ENCODE measurements at places on chromosomes 5 and 9.

GRCh38 chr9:117414220-117414905 lies 494 bp downstream of the ASTN2 start:
- DNase-seq, result peak; percentile 48

DNA sequence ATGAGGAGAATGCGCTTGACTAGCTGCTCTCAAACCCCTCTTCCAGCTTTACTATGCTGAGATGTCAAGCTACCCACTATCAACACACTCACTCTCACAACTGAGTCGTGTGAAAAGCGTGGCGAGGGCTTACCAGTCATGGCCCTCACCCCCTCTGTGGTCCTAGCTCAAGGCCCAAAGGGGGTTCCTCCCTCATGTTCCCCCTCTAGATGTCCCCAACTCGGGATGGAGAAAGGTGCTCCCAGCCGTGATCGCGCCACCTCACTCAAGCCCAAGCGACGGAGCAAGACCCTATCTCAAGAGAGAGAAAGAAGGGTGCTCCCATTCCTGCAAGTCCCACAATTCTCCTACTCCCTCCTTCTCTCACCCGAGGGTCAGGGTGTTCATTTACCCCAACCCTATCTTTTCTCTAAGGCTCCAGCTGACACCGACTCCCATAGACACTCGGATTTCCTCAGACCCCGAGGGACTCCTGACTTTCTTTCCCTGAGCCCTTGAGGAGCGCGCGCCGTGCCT lies 559 bp downstream of the SLC38A9 start:
- no peak for DNase-seq

DNA sequence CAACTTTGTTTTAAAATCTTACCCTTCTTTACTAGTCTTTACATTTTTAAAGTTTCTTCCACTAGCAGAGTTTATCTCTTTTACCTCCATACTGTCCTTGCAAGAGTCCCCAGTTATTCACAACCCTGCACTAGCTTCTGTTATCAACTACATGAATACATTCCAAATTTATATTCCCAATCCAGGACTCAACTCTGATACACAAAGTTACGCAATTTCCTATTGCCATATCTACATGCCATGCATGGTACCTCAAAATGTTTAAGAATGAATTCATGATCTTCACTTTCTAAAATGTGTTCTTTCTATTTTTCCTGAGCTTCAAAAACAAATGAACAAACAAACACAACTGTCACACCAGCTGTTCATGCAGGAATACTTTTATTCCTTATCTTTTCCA lies 668.7 kb downstream of the CDH18 start:
- DNase-seq, result no peak

DNA sequence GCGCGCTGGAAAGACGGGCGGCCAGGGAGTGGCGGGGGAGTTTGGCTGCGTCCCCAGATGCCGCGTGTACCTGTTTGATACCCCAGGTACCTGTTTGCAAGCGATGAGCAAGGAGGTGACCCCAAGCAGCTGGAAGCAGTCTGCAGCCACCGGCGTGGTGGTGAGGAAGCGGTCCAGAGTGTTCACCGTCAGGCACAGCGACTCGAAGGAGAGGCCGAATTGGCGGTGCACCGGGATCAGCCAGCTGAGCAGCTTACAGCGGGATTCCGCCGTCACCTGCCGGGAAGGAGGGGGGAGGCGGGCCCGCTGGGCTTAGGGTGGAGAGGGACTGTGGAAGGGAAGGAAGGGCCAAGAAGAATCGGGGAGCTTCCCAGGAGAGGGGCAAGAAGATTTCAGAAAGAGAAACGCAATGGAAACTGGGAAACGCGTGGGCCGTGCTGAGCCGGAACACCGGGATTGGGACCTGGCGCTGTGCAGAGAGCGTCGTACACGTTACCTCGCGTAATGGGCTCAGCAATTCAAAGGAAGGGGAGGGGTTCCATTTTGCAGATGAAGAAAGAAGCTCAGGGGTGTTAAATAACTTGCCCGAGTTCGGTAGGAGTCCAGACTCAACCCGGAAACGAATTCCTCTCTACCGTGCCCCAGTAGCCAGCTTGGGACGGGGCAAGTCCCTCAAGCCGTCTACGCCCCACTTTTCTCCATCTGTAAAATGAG lies 980 bp downstream of the CCNO start:
- peak; percentile 69 for DNase-seq

- DNase-seq, result no peak
Measured at GRCh38 chr5:179788193-179788854, 5.5 kb upstream of the LTC4S start.

GRCh38 chr9:126471084-126471624 lies 142.6 kb upstream of the LMX1B start:
- no peak for DNase-seq

GRCh38 chr5:145510324-145510723 lies 324.8 kb downstream of the PRELID2 start:
- DNase-seq, result no peak

DNA sequence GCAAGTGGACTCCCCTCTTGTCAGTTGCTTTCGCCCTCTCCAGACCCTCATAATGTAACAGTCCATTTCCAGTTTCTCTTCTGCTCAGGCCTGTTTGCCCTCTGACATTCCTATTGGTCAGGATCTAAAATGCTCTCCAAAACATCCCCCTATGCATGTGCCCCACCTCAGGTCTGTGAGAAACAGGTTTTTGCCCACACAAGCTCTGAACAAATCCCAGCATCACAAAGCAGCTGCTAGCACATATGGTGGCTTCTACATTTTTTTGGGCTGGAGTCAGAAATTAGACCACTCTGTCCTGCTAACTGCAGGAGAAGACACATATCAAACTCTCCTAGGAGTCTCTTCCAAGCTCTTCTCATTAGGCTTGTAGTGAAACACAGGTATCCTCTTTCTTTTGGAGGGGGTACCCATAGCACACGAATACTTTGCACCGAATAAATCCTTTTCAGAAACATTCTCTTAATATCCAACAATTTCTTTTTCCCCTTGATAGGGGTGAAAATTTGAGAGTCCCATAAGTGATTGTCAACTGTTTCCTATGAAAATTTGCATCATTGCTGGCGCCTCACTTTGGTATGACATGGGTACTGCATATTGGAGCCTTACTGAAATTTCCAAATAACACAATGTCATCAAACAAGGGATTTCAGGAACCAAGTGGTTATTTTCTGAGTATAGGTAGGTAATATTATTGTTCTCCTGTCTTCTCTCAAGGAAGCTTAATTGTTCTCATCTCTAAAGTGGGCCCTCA lies 19.3 kb upstream of the HSPA9 start:
- no peak for DNase-seq

DNA sequence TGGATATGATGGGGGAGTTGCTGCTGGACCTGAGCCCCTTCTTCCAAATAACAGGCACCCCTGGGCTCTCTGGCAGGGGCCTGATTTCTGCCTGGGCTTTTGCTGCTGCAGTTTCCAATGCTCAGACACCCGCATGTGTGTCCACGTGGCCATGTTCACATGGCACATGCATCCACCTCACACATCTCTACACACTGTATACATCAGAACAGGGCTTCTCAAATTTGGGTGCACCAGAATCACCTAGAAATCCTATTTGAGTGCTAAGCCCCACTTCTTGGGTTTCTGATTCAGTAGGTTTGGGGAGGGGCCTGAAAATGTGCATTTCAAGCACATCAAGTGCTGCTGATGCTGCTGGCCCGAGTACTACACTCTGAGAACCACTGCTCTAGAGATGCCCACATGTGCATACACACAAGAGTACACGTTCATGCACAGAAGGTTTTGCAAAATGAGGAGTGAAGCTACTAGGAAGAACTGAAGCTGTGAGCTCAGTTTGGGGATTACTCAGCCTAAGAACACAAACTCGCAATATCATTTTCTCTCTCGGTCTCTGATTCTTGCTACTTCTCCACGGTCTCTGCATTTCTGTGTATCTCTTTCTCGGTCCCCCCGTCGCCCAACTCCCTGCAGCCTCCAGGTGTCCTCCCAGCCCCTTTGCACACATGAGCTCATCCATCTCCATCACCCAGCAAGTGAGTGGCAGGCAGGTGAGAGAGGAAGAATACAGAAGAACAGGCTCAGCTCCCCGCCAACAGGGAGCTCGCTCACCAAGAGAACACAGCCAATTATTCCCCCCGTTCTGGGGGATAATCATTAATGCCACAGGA lies 97.0 kb downstream of the PCDH1 start:
- DNase-seq, result no peak

GRCh38 chr5:136073714-136074529 lies 45.1 kb downstream of the TGFBI start:
- no peak for DNase-seq

DNA sequence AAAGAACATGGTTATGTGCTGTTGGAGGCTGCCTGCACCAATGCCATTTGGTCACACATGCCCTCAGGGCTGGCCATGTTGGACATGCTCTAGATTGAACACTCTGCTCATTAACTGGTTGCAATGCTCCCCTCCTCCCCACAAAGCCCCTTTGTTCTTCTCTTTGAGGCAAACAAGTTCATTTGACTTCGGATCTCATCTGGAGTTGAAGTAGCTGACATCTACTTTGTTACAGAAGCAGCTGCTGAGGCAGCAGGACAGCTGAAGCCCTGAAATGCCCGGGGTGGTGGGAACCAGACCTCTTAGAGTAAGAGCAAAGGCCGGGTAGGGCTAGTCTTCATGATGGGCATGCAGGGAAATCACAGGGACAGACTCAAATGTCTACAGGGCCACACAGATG lies 123.5 kb downstream of the APBA1 start:
- DNase-seq, result no peak

GRCh38 chr5:35171078-35171477 lies 59.2 kb downstream of the PRLR start:
- DNase-seq, result no peak

GRCh38 chr5:176886336-176887251 lies 12.6 kb downstream of the HK3 start:
- no peak for DNase-seq

DNA sequence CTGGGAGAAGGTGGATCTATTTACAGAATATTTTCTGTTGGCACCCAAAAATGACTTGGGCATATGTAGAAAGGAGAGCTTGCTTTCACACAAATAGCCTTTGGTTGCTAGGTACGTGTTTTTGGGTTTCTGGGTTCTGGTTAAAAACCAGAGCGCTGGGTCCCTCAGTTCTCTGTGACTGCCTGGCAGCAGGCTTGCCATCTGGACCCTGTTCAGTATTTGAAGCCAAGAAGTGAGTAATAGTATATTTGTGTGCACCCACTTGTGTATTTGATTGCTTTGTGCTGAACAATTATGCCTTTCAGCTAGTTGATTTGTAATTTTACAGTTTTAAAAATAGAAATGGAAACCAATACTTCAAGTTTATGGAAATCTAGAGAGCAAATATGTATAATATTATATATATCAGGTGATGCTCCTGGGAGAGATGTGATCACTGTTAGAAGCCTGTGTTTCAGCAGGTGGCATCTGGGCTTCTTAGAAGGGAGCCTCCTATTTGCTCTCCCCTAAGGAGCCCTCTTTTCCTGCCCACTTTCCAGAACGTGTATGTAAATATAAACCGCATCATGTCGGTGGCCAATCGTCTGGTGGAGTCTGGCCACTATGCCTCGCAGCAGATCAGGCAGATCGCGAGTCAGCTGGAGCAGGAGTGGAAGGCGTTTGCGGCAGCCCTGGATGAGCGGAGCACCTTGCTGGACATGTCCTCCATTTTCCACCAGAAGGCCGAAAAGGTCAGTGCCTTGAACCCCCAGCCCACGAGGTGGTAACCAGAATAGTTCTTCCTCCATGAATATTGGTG lies 153.6 kb downstream of the TRIO start:
- DNase-seq, result no peak

GRCh38 chr5:72604111-72604797 lies 97.0 kb upstream of the ZNF366 start:
- no peak for DNase-seq

- peak; percentile 40 for DNase-seq
Measured at GRCh38 chr5:34914671-34915138, 599 bp downstream of the RAD1 start.

GRCh38 chr9:19994296-19994695 lies 205.5 kb upstream of the SLC24A2 start:
- DNase-seq, result no peak
